ENCODE measurements at places on chromosomes 4 and X.

GRCh38 chr4:23922013-23922412 lies 32.2 kb upstream of the PPARGC1A start:
- no peak for DNase-seq

GRCh38 chrX:135516376-135516775 lies 4.1 kb upstream of the INTS6L start:
- no peak for DNase-seq

DNA sequence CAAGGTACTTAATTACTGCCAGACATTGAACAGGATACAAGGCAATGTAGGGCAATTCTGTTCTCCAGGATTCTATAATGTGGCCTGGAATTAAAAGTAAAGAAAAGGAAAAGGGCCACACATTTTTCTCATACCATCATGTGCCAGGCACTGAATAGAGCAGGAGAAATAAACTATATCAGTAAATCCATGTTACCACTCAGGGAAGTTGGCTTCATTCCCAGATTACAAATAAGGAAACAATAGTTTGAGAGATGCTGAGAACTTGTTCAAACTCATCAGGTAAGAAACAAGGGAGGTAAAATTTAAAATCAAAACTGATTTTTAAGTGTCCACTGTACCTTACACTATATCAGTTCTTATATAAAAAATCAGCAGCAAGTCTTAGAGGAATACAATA lies 645.0 kb upstream of the ATOH1 start:
- no peak for DNase-seq

GRCh38 chr4:155612074-155612473 lies 54.6 kb upstream of the GUCY1A1 start:
- DNase-seq: no peak

- DNase-seq: no peak
Observed at GRCh38 chrX:111254896-111255693, 15.2 kb downstream of the CAPN6 start.

DNA sequence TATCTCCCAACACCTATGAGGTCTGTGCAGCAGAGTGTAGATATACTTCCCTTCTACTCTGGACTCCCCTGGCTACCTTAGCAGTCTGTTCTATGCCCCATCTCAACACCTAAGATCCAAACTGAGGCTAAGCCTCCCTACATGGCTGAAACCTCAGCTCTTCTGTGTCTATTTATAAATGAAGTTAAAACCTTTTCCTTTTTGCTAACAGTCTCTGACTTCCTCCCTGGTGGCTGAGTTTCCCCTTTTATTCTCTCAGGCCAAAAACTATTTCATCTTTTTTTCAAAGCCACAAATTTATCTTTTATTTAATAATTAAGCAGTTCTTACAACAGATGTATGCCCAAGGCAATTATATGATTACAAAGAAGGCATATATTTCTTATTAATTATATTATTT lies 111.8 kb upstream of the STIM2 start:
- DNase-seq: no peak

- DNase-seq: no peak
Observed at GRCh38 chr4:7659429-7660175, 224.9 kb upstream of the PSAPL1 start.

DNA sequence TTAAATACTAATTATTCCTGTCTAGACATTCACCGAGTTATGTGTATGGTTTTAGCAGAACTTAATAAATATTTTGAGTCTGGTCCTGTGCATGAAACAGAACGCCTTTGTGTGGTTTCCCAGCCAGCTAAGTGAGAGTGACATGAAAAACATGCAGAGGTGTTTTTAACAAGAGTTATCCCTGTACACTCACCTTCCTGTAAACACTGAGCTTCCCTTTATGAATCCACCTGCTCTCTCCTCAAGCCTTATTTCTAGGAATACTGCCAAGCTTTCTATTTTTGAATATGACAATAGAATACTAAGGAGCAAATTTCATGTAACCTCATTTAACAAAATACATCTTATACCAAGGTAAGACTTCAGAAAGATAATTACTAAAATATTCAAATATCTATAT lies 270.3 kb upstream of the CTSO start:
- no peak for DNase-seq

- DNase-seq: no peak
Observed at GRCh38 chrX:141960578-141960977, 56.9 kb downstream of the MAGEC1 start.

DNA sequence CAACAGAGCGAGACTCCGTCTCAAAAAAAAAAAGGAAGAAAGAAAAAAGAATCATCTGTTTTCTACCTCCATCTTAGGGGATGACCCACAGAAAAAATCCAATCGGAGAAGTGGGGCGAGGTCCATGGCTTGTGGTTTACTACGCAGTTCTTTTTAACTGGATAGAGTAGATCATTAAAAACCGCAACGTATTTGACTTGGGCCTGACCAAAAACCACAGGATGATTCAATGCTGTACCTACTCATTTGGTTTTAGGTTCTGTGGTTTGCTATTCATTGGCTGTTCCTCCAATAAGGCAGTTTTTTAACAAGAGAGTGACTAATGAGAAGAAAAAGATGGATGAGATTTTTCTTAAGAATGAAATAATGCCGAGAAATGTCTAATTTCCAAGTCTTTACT lies 83.7 kb downstream of the FREM3 start:
- no peak for DNase-seq

DNA sequence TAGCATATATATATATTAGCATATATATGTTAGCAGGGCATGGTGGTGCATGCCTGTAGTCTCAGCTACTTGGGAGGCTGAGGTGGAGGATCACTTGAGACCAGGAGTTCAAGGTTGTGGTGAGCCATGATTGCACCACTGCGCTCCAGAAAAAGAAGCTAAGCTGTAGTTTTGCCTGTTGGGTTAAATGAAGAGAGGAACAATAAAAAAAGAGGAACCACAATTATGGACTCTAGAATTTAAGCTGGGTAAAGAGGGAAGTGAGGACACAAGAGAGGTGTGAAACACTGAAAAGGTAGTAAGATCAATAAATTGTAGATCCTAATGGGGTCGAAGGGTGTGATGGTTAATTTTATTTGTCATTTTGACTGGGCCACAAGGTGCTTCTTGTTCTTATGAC lies 40.5 kb upstream of the HSD17B10 start:
- no peak for DNase-seq

- DNase-seq: no peak
Observed at GRCh38 chr4:171813526-171814250, 484 bp downstream of the GALNTL6 start.

DNA sequence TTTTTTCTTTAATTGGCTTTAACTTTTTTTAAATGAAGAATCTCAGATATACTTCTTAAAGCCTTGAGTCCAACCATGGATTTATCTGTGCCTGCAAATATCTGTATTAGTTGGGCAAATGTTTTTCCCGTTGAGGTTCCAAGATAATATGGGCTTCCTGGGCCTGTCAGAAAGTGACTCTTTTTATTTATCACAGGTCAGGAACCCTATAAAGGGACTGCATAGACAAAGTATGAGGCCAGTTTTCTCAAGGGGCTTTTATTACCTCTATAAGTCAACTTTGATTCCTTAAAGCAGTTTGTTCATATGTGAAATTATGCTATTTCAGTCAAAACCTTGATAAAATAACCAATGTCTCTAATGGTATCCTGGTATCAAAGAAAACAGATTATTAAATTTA lies 80.2 kb upstream of the BMP2K start:
- no peak for DNase-seq

- no peak for DNase-seq
Observed at GRCh38 chrX:41409006-41409405, 38.1 kb upstream of the NYX start.

DNA sequence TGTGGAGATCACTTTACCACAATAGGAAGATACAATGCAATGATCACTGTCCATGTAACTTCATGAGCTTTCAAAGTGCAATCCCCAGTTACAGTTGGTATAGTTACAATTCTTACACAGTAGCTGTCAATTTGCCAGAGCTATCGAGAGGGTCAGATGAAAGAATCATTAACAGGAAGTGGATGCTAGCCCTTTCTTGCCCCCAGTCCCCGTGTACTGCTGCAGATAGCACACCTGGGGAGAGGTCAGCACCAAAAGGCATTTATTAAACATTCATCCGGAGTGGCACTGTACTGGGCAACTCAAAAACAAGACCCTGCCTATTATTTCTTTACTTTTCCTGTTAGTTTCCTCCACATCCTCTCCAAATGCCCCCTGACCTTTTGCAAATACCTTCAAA lies 47.7 kb downstream of the SOD3 start:
- DNase-seq: no peak

DNA sequence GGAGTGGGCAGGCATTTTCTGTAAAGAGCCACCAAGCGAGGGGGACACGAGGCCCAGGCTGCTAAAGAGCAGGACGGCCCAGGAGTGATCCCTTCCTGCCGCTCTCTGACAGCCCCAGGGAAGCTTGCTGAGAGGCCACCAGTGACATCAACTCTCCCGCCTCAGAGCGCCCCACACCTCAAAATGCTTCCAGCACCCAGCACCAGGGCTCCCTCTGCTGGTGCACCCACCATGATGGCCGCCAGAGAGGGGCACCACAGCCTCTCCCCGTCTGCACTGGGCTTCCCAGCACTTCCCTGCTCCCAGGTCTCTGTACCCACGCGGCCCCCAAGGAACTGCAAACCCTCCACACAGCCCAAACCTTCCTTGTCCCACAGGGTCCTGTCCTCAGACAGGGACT lies 40.4 kb downstream of the GAK start:
- no peak for DNase-seq

- peak; percentile 68 for DNase-seq
Observed at GRCh38 chr4:152255437-152255836, 280.5 kb downstream of the FBXW7 start.

DNA sequence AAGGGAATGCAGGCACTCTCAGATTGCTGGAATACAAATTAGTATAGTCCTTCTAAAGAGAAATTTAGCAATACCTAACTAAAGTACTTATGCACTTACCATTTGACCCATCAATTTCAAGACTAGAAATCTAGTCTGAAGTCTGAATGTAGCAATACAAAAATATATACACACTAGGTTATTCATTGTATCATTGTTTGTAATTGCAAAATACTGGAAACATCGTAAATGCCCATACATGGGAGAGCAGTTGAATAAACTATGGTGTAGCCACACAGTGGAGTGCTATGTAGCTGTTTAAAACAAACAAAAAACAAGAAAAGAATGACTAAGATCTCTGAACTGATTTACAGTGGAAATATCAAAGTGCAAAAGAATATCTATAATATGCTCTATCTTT lies 346.4 kb downstream of the ZNF674 start:
- DNase-seq: no peak

DNA sequence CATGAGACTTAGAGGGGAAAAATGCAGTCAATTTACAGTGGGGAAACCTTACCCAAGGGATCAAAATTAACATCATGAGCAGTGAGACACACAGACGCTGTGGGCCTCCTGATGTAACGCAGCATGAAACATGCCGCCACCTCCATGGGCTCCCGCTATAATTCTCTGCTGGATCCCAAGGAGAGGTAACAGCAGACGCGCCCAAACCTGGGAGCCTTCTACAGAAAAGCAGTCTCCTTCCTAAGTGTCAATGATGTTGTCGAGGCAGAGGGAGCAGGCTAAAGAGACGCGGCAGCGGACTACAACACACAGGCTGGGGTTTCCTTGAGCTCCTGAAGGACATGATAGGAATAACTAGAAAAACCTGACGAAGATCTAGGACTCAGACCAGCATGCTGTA lies 142.3 kb downstream of the AFAP1 start:
- no peak for DNase-seq

- DNase-seq: no peak
Observed at GRCh38 chrX:100687128-100687527, 43.1 kb downstream of the SRPX2 start.

All from CD4-positive, alpha-beta T cell treated with Interleukin-12 subunit alpha and Interleukin-12 subunit beta, for 1 hour (primary cell).